ENCODE measurements at places on chromosomes 3 and 15.

- no peak for DNase-seq
These were observed 453.2 kb upstream of the PROK2 start for GRCh38 chr3:72238010-72238691.

DNA sequence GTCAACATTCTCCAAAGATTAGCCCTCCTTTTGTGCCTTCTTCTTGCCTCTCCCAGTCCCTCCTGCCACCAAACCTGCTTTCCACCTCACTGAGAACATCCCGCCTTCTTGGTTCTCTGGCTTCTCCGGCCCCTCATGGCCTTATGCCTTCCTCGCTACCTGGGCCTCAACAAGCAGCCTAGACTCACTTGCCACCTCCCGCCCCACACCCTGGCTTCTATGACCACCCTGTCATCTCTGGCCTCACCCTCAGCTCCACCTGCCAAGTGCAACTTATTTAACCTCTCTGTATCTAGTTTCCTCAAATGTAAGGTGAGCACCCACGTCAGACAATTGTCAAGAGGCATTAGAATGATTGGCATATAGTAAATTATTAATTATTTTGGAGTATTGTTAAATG is 68.8 kb upstream of the MEX3B start:
- no peak for DNase-seq

DNA sequence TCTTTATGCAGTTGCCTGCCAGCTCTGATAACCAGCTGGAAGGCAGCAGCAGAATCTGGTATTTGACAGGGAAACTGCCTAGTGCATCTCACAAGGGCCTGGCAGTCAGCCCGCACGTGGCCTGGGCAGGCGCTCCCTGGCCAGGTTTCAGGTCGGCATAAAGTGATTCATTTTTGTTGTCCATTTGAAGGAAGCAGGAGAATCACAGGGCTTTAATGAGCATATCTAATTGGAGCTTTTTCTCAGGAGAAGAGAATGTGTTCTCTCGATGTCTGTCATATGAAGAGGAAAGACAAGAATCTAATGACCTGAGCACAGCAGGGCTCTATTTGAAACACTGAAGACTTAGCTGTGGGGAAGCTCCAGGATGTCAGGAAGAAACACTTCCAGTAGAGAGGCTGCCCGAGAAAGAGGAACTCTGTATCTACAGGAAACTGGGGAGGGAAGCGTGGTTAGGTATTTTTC is 98.8 kb upstream of the MB21D2 start:
- peak; percentile 8 for DNase-seq

DNA sequence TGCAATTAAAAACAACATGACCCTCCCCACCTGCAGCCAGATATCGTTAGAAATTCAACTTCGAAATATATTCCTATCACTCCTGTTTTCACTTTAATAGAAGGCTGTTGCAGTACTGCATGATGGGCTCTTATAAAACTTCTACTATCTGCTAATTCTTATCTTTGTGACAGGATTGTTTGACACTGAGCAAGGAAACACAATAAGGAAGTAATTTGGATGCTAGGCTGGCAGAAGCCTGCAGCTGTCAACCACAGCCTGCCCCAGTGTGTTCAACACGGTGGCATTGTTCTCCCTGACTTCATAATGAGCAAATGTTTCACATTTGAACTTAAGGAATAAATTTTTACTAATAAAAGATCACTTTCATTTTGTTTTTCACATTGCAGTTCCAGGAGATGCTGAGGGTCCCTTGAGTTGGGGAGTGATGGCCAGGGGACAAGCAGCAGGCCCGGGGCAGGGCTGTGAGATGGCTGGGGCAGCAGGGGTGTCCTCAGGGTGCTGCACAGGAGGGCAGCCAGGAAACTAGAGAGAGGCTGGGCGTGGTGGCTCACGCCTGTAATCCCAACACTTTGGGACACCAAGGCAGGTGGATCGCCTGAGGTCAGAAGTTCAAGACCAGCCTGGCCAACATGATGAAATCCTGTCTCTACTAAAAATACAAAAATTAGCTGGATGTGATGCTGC is 64.8 kb upstream of the SEC61A1 start:
- DNase-seq = no peak

GRCh38 chr15:35540885-35541284 is 5.1 kb downstream of the DPH6 start:
- no peak for DNase-seq

DNA sequence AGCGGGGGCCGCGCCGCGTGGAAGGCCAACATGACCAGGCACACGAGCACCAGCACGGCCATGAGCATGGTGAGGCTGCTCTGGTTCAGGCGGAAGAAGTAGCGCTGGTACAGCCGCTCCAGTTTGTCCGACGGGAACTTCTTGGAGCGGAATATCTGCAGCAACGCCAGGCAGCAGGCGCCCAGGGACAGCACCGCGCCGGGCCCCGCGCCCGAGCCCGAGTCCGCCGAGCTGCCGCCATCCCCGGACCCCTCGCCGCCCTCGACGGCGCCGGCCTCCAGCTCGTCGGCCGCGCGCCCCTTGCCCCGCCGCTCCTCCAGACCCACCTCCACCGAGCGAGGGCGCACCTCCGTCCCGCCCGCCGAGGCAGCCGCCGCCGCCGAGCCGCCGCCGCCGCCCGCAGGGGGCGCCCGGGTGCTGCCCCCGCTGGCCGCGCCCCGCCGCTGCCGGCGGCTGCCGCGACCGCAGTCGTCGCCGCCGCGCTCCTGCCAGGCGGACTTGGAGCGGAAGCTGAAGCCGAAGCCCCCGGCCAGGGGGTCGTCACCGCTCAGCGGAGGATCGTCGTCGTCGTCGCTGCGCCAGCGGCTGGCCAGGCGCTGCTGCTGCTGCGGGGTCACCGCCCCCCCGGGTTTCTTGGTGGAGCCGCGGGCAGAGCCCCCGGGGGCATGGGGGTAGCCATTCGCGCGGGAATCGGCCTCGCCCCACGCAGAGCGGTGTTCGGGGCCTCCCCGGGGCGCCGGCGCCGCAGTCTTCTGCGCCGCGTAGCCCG is 957 bp downstream of the ADCY5 start:
- peak; percentile 60 for DNase-seq

DNA sequence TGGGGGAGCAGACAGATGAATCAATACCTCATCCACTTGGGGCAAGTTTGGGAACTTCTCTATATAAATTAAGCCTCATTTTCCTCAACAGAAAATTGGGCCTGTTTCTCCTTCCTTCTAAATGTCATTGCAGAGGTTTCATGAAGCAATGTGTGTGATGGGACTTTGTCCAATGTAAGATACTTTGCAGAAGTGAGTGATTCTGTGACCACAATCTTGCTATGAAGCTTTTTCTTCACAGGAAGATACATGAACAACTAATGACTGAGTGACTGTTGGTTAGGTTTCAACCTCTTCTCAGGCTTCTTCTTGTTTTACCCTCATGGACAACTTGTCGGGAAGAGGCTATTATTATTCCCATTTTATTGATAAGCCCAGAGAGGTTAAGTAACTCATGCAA is 11.0 kb downstream of the TMEM45A start:
- DNase-seq = no peak

DNA sequence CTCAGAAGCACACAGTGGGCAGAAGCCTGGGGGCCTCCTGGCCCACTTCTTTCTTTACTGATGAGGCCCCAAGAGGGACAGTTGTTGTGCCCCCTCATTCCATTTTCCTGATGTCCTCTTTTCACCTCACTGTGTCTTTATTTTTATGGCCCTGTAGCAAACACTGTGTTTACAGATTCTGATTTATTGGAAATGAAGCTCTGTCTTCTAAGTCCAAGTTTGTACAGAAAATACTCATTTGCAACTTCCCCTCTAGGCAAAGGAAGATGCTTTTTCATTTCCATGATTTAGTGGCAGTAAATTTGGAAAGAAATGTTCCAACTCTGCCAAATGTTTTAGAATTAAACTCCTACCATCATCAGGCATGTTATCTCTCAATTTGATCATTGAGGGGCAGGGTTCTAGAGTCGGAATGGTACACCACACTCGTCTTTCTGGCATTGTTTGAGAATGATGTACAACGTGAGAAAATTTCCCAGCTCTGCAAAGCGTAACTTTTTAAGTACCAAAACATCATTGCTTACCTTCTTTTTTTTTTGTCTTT is 129.7 kb downstream of the ARNT2 start:
- DNase-seq = no peak
